ENCODE measurements at places on chromosomes 5 and 9.

GRCh38 chr9:18910916-18911315, 122.1 kb downstream of the SAXO1 start:
- DNase-seq: peak; percentile 32

DNA sequence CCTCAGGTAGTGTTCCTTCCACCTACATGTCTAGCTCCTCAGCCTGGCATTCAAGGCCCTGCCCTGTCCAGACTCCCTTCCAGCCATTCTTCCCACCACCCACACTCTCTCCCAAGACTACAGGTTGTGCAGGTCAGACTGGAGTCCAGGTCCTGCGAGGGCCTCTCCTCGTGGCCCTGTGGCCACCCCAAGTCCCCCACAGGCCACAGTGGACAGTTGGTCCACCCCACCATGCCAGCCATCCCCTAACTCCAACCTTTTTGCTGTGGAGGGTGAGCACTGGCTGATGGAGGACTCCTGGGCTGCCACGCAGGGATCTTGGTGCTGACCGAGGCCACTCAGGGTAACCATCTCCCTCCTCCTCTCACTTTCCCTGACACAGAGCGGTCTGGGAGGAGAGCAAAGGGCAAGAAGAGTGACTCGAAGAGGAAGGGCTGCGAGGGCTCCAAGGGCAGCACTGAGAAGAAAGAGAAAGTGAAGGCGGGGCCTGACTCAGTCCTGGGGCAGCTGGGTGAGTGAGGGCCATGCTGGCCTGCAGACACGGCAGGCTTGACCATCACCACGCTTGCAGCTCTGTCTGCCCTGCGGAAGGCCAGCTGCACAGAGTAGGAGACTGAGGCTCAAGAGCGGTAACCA, 51.0 kb downstream of the JADE2 start:
- no peak for DNase-seq

DNA sequence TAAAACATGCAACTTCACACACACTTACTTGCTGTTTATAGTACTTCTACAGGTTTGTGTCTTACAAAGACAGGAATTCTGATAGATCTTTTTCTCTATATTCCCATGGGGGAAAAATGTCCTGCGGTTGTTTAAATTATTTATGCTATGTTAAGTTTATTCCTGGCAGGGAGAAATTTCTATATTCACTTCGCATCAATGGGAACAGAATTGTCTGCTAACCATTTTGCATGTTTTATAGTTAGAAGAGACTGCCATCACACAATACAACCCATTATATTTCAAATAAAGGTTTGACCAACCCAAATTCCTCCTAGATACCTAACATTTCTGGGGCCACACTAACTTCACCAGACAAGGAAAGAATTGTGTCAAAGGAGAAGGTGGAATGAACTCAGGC, 110.0 kb upstream of the PRR16 start:
- DNase-seq: no peak

GRCh38 chr9:120387257-120388002, 192.5 kb downstream of the CDK5RAP2 start:
- DNase-seq: no peak

- no peak for DNase-seq
Measured at GRCh38 chr9:21810388-21810787, 8.0 kb downstream of the MTAP start.

DNA sequence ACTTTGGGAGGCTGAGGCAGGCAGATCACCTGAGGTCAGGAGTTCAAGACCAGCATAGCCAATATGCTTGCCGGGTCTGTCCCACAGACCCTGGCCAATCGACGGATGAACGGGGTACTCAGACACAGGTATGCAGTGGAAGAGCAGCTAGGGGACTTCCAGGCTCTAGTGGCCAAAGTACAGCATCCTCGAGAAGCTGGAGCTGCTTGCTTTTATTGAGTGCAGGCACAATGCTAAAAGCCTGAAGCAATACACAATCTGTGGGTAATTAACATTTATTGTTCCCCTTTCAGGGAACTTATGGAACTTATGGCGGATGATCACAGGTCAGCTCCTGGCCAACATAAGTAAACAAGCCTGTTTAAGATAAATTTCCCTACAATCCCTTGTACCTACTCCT, 32.8 kb upstream of the SEMA4D start:
- DNase-seq: no peak

DNA sequence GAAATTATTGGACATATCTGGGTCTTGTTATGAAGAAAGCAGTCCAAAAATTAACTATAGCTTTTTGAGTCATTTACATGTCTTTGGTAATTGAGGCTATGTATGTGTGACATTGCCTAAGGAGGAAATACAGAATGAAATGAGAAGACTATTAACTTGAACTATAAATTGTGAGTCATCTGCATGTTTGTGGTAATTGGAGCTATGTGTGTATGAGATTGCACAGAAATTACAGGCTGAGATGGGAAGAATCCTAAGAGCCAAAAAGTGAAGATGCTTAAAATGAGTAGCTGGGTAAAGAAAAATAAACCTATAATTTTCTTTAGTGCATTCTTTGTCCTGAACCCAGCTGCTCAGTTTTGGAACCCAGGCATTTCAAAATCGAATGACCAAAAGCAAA, 747.6 kb upstream of the EDIL3 start:
- DNase-seq: no peak

DNA sequence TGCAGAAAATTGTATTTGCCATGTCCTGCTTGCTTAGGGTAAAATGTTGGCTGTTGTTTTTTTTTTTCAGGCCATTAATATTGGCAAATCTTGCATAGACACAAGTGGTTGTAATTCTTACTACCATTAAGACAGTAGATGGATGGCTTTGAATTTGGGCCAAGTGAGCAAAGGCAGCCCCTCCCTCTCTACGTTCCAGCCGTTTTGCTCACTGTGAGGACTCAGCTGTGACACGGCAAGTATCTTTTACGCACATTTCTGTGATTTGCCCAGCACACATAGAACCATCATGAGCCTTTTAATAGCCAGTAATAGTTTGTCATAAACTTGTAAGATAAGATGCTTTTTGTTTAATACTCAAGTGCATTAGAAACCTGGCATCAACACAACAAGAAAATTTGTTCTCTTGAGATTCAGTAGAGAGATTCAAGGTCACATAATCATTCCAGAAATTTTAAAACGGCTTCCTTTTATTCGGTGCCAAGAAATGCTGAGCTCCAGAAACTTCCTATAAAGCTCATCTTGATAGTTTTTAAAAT, 205.2 kb upstream of the ADCY2 start:
- DNase-seq: no peak

GRCh38 chr9:97714435-97714834, 17.3 kb upstream of the XPA start:
- DNase-seq: no peak

GRCh38 chr5:111384220-111384619, 128.1 kb downstream of the STARD4 start:
- DNase-seq: peak; percentile 17
